ENCODE measurements at places on chromosomes 5 and 9.

DNA sequence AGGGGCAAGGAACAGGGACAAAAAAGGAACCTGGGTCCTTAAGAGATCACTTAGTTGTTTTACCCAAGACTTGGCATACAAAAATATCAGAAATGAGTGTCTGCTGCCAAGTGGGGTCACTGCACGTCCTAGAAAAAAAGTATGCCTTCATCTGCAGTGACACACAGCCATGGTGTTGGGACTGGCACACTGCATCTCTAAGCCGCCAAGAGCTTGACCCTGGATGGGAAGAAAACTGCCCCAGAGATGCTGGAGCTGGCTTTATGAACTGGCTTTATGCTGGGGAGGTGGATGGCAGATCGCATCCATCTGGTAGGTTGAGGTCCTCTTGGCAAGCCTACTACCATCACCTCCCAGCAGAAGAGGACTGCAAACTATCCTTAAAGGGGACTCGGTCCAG lies 51.7 kb downstream of the IRF1 start:
- DNase-seq, result no peak

DNA sequence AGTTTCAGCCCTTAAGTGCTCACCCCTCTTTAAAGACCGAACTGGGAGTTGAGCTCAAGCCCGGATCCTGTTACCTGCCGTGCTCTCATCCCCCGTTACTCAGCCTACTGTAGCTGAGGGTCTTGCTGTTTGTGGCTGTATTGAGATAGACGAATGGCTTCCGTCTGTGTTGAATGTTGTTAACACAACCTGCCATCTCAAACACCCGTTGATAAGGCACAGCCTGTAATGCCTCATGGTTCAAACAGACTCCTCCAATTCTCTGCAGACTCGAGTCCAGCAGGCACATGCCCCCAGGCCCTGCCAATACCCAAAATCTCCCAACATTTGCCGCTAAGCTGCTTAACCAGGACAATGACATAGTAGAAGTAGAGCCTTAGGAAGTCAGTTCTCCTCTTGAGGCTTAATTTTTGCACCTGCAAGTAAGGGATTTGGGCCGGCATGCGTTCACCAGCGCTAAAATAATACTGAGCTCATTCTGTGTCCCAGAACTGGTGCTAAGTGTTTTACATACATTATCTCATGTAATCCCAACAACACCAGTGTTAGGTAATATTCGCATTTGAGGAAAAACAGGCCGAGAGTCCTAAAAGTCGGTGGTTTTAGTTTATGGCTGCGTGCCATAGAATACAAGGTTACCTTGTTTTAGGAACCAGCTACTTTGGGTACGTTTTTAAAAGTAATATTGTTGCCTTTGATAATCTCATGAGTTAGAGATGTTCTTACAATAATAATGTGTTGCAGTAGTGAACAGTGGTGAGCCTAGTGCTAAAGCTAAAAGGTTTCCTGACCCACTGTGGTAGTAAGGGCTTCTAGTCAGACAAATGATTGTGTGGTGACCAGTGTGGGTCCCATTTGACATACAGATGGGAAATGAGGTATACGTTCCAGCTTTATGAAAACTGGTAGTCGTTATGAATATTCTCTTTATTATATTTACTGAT lies 1.5 kb upstream of the RFX3 start:
- peak; percentile 18 for DNase-seq

GRCh38 chr9:93130861-93131481 lies 3.1 kb downstream of the NINJ1 start:
- no peak for DNase-seq

DNA sequence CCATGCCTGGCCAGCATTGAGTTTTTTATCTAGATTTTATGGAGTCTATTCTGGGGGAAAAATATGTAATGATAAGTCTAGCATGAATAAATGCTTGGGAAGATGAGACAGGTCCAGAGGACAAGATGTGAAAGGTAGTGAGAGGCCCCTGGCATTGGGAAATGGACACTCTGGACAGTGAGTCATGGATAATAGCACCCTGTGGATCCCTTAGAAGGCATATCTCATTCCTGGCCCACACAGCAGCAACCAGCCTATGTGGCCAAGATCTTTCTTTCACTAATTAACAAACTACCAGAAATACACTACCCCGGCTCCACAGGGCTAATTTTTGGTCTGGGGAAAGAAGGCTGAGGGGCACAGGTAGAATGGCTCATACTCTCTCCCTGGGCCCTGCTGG lies 356.1 kb downstream of the TRIM32 start:
- DNase-seq, result no peak

- no peak for DNase-seq
Measured at GRCh38 chr5:9347541-9348295, 198.2 kb downstream of the SEMA5A start.

- DNase-seq, result no peak
Measured at GRCh38 chr5:119388619-119389190, 32.9 kb downstream of the TNFAIP8 start.

DNA sequence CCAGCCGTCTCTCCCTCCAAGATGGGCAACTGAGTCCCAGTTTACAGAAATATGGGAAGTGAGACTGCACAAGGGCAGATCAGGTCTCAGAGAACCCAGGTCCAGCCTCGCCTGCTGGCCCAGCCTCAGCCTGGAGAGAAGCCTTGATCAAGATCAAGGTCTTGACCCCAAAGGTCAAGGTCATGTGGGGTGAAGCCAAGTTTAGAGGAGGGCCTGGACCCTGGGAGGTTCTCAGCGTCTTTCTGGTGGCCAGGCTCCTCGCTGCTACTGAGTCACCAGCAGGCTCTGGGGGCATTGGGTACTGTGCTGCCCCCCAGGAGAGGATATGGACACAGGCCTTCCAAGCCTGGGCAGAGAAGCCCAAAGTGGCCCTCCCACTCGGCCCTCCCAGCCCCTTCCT lies 8.8 kb downstream of the IPPK start:
- DNase-seq, result no peak

GRCh38 chr5:97192580-97193354 lies 9.7 kb upstream of the RIOK2 start:
- DNase-seq, result peak; percentile 48

DNA sequence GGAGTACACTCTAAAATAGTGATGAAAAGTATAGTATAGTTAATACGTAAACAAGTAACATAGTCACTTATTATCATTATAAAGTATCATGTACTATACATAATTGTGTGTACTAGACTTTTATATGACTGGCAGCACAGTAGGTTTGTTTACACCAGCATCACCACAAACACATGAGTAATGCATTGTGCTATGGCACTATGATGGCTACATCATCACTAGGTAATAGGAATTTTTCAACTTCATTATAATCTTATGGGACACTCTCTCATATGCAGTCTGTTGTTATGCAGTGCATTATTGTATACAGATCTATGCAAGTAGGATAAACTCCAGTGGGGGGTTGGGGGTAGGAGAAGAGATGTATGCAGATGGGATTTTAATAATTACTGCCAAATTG lies 52.7 kb upstream of the ELL2 start:
- DNase-seq, result no peak

DNA sequence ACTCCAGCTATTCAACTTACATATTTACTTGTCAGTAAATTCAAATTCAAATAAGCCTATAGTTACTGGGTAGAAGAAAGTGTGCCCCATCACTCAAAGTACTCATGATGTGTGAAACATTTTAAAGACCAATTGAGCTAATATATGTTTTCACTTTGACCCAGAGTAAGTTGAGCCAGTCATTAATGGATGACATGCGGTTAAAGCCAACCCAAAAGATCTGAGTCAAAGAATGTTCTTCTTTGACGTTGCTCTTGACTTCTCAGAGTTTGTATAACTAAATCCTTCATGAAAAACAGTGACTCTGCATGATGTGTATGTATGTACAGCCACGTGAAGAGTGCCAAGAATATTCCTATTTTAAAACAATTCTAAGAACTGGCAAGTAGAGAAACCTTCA lies 237.4 kb downstream of the NR2F1-AS1 start:
- DNase-seq, result peak; percentile 54

GRCh38 chr5:140134277-140134935 lies 8.7 kb downstream of the IGIP start:
- DNase-seq, result no peak

DNA sequence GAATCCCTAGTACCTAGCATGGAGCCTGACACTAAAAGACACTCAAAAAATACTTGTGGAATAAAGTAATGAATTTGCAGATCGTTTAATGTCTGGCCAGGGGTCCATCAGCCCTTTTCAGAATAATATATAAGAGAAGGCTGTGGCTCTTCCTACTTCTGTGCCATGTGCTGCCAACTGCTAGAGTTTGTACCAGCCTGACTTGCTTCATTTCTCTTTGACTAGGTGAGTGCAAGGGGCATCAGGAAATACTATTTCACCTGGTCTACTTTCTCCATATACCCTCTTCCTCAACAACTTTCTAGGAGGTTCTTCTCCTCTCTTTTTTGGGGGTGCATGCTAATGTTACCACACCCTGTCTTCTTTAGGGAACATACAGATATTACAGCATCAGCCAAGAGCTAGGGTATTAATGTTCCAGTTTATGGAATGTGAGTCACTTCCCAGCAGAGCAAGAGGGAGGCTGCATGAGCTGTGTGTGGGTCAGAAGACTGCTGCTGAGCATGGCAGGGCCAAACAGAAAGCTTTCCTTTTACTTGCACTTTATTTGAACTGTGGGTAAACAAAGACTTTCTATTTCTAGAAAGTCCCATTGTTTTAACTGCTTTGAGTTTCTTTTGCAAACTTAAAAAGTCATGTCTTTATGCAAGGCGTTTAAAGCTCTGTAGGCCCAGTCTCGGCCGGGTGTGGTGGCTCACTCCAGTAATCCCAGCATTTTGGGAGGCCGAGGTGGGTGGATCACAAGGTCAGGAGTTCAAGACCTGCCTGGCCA lies 158.9 kb downstream of the ADAMTSL1 start:
- DNase-seq, result peak; percentile 96
